ENCODE measurements at places on chromosomes 1 and 21.

DNA sequence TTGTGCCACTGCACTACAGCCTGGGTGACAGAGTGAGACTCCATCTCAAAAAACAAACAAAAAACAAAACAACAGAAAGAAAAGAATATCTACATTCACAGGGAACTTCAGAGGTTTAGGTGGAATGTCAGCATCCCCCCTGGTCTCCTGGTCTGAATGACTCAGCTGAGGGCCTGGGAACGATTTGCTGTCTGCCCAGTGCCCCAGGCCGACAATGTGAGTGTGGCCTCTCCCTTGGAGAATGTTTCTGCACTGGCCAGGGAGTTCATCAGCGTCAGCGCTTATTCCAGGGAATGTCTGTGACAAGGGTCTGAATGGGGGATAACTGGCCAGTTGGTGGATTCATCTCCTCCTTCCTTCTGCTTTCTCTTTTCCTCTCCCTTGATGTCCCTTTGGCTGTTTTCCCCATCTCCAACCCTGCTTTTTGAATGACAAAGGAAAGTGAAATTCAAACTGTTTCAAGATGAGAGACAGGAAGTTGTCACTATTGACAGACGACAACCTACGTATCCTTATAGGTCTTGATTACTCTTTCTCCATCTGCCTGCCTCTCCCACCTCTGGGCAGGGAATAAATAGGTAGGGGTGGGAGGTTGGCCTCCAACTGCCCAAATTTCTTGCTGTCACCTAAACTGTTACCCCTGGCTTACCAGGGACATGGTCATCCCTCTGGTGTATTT is 213.1 kb downstream of the HHAT start:
- DNase-seq, result no peak

DNA sequence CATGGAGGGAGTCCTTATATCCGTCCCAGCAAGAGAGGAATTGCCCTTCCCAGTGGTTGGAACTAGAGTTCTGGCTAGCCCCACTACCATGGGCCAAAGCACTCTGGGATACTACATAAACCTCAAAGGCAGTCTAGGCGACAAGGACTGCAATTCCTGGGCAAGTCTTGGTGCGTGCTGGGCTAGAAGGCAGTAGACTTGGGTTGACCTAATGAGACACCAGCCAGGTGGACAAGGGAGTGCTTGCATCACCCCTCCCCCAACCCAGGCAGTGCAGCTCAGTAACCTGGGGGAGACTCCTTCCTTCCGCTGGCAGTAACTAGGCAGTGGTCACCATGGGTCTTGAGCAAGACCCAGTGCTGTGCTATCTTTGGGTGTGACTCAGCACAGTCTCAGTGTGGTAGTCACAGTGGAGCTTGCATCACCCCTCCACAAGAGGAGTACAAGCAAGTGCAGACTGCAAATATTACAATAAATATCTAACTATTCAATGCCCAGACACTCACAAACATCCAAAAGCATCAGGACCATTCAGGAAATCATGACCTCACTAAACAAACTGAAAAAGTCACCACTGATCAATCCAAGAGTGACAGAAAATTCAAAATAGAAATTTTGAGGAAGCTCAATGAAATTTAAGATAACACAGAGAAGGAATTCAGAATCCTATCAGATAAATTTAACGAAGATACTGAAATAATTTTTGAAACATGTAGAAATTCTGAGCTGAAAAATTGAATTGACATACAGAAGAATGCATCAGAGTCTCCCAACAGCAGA is 84.7 kb upstream of the LYPLAL1 start:
- DNase-seq, result no peak

DNA sequence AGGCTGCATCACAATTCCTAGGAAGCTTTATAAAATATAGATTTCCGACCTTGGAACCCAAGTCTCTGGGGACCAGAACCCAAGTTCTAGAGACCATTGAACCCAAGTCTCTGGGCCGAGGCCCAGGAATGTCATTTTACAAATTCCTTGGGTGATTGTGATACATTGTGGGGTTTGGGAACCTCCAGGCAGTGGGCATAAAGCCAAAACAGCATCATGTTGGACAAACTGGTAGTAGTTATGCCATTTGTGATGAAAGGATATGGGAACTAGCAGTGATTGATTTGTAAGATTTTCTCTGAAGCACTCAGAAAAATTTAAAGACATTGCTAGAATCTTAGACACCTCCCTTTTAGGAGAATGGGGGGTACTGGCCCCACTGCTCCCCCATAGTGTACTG is 160.2 kb downstream of the HIVEP3 start:
- no peak for DNase-seq

DNA sequence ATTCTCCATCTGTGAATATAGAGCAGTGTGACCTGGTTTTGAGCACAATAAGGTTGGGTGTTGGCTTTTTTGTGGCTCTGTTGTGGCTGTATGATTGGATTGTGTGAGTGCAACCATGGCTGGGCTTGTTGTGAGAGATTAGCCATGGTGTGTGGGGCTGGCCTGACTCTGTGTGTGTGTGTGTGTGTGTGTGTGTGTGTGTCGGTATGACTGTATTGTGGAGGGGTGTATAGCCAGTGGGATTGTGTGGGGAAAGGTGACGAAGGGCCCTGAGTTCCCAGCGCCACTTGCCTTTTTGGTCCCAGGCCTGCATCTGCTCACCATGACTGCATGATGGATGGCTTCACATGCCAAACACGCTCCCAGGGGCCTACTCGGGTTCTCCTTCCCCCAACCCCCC is 5.9 kb upstream of the SLC6A9 start:
- DNase-seq, result no peak

GRCh38 chr1:2476061-2476999 is at the start of gene PLCH2:
Gene PLCH2 (plus strand): TSS chr1:2476289. CDS start chr1:2476589, 300 bp downstream.
- no peak for DNase-seq

Measured in stimulated activated CD8-positive, alpha-beta memory T cell treated with anti-CD3 and anti-CD28 coated beads, Interleukin-4, amount 100 ng/mL, for 24 hours (primary cell).